ENCODE measurements at places on chromosomes 3 and 15.

DNA sequence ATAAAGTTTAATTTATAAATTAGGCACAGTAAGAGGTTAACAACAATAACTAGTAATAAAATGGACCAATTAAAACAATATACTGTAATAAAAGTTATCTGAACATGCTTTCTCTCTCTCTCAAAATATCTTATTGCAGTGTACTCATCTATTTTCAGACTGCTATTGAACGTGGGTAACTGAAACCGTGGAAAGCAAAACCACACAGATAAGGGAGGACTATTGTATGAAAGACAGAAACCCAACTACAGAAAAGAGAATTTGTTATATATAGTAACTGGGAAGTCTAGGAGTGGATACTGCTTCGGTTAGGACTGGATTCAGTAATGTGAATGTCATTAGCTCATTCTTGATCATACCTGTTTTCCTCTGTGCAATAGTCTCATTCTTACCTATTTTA is 119.3 kb upstream of the DAZL start:
- H3K27me3 ChIP-seq = no peaks in the 10 kb centered on the region
- no peaks in the 10 kb centered on the region for H3K4me1 ChIP-seq
- no peak overlapping the region for H3K27ac ChIP-seq
- H3K36me3 ChIP-seq = no peaks in the 10 kb centered on the region
- no peak overlapping the region for H3K4me3 ChIP-seq
- ATAC-seq = no peak

GRCh38 chr3:23019596-23020300 is 183.4 kb upstream of the UBE2E2 start:
- ATAC-seq = no peak
- no peaks in the 10 kb centered on the region for H3K4me1 ChIP-seq
- H3K36me3 ChIP-seq = no peaks in the 10 kb centered on the region
- no peak overlapping the region for H3K4me3 ChIP-seq
- no peaks in the 10 kb centered on the region for H3K27me3 ChIP-seq

GRCh38 chr3:44659015-44659414 is 10.5 kb downstream of the ZNF35 start:
- no peak for ATAC-seq
- H3K4me3 ChIP-seq = no peak overlapping the region
- H3K4me1 ChIP-seq = no peaks in the 10 kb centered on the region
- H3K27me3 ChIP-seq = no peaks in the 10 kb centered on the region
- H3K36me3 ChIP-seq = peaks cover 81% of the 10 kb centered on the region

- H3K4me1 ChIP-seq = peaks cover 13% of the 10 kb centered on the region
- peaks cover 2% of the 10 kb centered on the region for H3K27me3 ChIP-seq
- no peak for ATAC-seq
- no peak overlapping the region for H3K27ac ChIP-seq
- H3K4me3 ChIP-seq = no peak overlapping the region
Measured at GRCh38 chr3:149763565-149764195, 11.4 kb upstream of the COMMD2 start.

- no peaks in the 10 kb centered on the region for H3K36me3 ChIP-seq
- peaks cover 28% of the 10 kb centered on the region for H3K4me1 ChIP-seq
Measured at GRCh38 chr3:123687286-123687685, 102.4 kb upstream of the HACD2 start.

DNA sequence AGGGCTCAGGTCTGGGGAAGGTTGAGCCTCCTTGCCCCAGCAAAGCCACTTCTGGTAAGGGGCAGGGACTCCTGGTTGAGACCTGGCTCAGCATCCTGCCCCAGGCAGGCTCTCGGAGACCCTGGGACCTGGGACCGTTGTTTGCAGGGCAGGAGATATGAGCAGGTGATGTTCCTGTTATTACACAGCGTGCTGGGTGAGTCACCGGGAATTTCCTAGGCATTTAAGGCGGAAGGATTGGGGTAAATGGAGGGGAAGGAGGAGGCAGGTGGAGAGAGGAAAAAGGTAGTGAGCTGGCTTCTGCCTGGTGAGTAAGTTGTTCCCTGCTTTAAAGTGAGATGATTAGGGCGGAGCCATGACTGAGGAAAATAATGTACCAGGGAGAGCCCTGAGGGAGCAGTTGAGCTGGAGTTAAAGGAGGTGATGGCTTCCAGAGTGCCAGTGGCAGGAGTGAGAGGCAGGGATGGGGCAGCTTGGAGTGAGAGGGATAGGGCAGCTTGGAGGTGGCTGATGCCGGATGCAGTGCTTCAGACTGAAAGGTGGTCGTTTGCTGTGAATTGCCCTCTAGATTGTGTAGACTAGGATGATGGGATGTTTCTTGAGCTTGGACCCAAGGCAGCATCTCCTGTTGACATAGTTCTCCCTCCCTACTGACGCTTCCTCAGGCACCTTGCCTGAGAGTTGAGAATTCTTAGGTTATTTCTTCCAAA is 79.4 kb downstream of the AAGAB start:
- no peak overlapping the region for H3K4me3 ChIP-seq
- H3K27me3 ChIP-seq = no peaks in the 10 kb centered on the region
- ATAC-seq = no peak
- peaks cover 56% of the 10 kb centered on the region for H3K4me1 ChIP-seq

GRCh38 chr3:142586803-142587406 is 8.4 kb upstream of the ATR start:
- H3K4me3 ChIP-seq = no peak overlapping the region
- H3K27me3 ChIP-seq = no peaks in the 10 kb centered on the region
- ATAC-seq = peak; percentile 63
- H3K27ac ChIP-seq = no peak overlapping the region
- no peaks in the 10 kb centered on the region for H3K36me3 ChIP-seq
- H3K4me1 ChIP-seq = no peaks in the 10 kb centered on the region

- H3K4me3 ChIP-seq = no peak overlapping the region
- no peak overlapping the region for H3K27ac ChIP-seq
- H3K27me3 ChIP-seq = no peaks in the 10 kb centered on the region
- H3K4me1 ChIP-seq = peaks cover 18% of the 10 kb centered on the region
- H3K36me3 ChIP-seq = no peaks in the 10 kb centered on the region
- no peak for ATAC-seq
Measured at GRCh38 chr3:115855911-115856310, 232.6 kb downstream of the GAP43 start.

DNA sequence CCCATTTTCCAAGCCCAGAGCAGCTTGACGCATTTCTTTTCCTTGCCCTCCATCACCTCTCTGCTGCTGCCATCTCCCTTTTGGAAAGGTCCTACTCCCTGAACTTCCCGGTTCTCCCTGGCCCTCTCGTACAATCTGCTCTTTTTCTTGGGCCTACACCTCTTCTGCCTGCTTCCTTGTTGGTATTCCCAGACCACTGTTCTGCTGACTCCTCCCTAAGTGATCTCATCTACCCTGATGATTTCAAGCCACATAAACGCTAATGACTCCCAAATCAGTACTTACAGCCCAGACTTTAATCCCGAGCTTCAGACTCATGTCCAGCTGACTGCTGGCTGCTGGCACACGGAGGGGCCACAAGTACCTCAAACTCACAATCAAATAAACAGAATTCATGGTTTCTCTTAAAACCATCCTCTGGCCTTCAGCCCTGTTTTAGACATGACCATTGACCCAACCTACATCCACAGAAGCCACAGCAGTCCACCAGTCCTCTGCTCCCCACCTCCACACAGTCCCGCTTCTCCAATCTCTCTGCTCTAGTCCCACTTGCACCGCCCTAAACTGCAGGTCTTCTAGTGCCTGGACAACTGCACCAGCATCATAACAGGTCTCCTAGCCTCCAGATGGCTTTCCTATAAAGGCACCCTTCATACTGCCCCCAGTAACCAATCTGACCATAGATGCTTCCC is 57.6 kb downstream of the AAGAB start:
- H3K27me3 ChIP-seq = no peaks in the 10 kb centered on the region
- peak overlapping the region; percentile 47 for H3K27ac ChIP-seq
- H3K4me1 ChIP-seq = peaks cover 19% of the 10 kb centered on the region
- no peak overlapping the region for H3K4me3 ChIP-seq
- peak; percentile 46 for ATAC-seq
- H3K36me3 ChIP-seq = no peaks in the 10 kb centered on the region

GRCh38 chr15:55434989-55435825 is 26.9 kb downstream of the PIERCE2 start:
- no peaks in the 10 kb centered on the region for H3K4me1 ChIP-seq
- H3K27ac ChIP-seq = no peak overlapping the region
- H3K27me3 ChIP-seq = no peaks in the 10 kb centered on the region
- no peak overlapping the region for H3K4me3 ChIP-seq
- ATAC-seq = no peak
- no peaks in the 10 kb centered on the region for H3K36me3 ChIP-seq

DNA sequence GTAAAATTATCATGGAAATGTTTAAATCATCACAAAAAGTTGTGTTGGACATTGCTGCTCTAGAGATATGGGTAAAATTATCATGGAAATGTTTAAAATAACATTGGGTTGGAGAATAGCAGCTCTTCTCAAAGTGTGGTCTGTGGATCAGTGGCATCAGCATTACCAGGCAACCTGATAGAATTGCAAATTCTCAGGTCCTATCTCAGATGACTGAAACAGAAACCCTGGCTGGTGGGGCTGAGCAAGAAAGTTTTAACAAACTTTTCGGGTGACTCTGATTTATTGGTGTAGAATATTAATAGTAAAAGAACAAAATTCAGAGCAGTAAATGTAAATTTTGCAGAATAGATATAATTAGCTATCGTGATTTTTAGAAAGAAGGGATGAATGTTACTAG is 28.9 kb downstream of the NXPE3 start:
- no peak for ATAC-seq
- no peaks in the 10 kb centered on the region for H3K27me3 ChIP-seq
- peaks cover 41% of the 10 kb centered on the region for H3K4me1 ChIP-seq
- no peak overlapping the region for H3K27ac ChIP-seq

GRCh38 chr3:5442106-5442785 is 254.7 kb downstream of the EDEM1 start:
- no peaks in the 10 kb centered on the region for H3K4me1 ChIP-seq
- H3K27me3 ChIP-seq = no peaks in the 10 kb centered on the region
- no peak for ATAC-seq
- no peaks in the 10 kb centered on the region for H3K36me3 ChIP-seq

DNA sequence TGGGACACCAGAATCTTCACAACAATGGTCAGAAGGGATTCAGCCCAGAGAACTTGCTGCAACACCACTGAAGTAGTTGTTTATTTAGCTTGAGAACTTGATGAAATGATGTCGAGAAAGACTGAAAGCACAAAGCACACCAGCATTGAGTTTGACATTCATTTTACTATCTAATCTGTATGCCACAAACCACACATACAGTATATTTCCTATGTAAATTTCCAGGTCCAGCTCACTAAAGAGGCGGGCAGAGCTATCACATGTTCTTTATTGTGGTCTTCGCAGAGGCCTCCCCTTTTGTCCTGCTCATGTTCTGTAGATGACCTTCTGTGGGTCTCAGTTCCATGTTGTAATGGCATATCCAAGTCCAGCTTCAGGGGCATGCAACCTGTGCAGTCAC is 10.4 kb upstream of the FMN1 start:
- H3K36me3 ChIP-seq = no peaks in the 10 kb centered on the region
- peaks cover 1% of the 10 kb centered on the region for H3K27me3 ChIP-seq
- H3K27ac ChIP-seq = no peak overlapping the region
- no peaks in the 10 kb centered on the region for H3K4me1 ChIP-seq

DNA sequence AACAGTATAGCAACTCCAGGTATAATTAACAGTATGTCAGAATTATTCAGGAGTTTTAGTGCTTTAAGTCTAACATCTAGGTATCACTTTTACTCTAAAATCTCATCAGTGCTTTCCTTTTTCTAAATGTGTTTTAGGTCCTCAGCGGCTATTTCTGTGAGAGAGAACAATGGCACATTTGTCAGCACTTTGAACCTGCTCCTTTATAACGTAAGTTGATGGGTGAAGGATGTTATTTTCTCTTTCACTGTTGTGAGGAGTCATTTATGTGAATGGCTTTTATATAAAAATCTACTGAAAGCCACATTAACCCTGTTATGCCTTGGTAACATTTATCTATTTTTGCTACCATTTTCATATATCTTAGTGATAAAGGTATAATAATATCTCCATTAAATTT is 22.8 kb downstream of the ZPLD1 start:
- no peak for ATAC-seq
- no peak overlapping the region for H3K27ac ChIP-seq
- no peaks in the 10 kb centered on the region for H3K4me1 ChIP-seq
- no peaks in the 10 kb centered on the region for H3K36me3 ChIP-seq

DNA sequence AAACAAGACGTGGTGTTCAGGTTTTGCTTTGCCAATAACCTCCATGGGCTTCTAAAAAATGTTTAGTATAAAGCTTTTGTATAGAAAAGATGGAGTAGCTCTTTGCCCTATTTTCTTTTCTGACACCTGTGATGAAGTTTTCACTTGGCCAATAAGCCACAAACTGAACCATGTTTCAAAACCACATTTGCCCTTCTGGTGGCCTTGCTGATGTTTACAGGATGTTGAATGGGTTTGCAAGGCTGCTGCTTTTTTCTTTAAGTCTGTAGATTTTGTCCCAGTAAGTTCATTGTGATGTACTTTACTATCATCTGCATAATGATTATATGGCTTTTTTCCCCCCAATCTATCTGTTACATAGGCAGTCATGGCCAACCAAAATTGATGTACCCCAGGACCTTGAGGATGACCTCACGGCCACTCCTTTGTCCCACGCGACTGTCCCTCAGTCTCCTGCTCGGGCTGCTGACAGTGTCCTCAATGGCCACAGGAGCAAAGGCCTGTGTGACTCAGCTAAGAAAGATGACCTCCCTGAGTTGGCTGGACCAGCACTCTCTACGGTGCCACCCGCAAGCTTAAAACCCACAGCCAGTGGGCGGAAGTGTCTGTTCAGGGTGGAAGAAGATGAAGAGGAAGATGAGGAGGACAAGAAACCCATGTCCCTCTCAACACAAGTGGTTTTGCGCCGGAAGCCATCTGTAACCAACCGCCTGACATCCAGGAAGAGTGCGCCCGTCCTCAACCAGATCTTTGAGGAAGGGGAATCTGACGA is 60.8 kb downstream of the SNRK start:
- no peak overlapping the region for H3K4me3 ChIP-seq
- no peak for ATAC-seq
- H3K27me3 ChIP-seq = no peaks in the 10 kb centered on the region

- H3K4me3 ChIP-seq = no peak overlapping the region
- no peaks in the 10 kb centered on the region for H3K36me3 ChIP-seq
- peaks cover 25% of the 10 kb centered on the region for H3K4me1 ChIP-seq
- peaks cover 23% of the 10 kb centered on the region for H3K27me3 ChIP-seq
- no peak overlapping the region for H3K27ac ChIP-seq
- no peak for ATAC-seq
Measured at GRCh38 chr3:155076888-155077287, 3.2 kb upstream of the MME start.

DNA sequence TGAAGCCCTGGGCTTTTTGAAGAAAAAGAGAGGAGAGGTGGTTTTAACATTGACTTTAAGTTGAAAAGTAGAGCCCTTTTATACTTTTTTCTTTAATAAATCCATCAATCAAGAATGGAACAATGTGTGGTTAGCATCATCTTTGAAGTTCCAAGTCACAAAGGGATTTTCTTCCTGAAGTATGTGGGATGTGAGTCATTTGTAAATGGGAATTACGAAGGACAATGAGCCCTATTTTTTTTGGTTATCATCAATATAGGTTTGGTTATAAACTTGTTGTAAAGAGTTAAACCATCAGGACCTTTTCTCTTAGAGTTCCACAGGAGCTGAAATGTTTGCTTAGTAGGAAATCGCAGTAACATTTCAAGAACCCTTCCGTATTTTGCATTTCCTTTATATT is 38.3 kb downstream of the PIK3CA start:
- H3K4me3 ChIP-seq = no peak overlapping the region
- ATAC-seq = no peak
- peaks cover 41% of the 10 kb centered on the region for H3K4me1 ChIP-seq
- no peaks in the 10 kb centered on the region for H3K36me3 ChIP-seq
- H3K27me3 ChIP-seq = no peaks in the 10 kb centered on the region

Measured in gastroesophageal sphincter (tissue), 4 donors.